Stimulated activated CD8-positive, alpha-beta memory T cell treated with anti-CD3 and anti-CD28 coated beads, Interleukin-7, amount 100 ng/mL, for 1 hour (primary cell): ENCODE measurements at places on chromosomes 5 and 9.

DNA sequence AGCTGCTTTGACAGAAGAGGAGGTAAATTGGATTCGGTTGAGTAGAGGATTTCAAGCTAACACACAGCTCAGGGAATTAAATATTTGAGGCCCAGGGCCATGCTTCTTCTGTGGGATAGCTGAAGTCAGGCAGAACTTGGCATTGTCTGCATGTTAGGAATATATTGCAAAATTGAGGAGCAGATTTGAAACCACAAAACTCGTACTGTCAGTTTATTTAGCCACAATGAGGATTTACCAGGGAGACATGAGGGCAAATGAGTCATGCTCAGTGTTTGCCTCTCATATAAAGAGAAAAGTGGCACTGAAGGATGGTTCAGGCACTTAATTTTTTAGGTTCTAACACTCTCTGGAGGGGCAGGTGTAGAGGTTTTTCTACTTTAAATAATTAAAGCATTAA, 83.0 kb upstream of the PRLR start:
- DNase-seq: no peak

DNA sequence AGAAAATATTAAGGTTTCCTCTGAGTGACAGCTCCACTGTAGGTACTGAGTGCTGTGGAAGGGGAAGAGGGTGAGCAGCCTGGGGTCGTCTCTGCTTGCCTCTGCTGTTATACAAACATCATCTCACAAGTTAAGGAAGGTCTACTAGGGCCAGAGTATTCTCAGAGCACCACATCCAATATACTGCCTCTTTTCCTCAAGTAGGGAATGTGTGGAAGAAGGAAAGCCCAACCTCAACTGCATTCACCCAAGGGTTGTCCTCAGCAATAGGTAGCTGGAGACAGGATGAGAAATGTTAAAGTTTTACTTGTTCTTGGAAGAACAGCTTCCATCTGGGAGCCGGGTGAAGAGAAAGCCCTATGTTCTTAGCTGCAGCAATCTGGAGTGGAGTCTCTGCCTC, 1062.3 kb upstream of the CDH10 start:
- DNase-seq: no peak

GRCh38 chr5:174317256-174317894, 271.9 kb downstream of the NSG2 start:
- DNase-seq: no peak

- no peak for DNase-seq
Measured at GRCh38 chr9:94818178-94818541, 91.7 kb downstream of the AOPEP start.

DNA sequence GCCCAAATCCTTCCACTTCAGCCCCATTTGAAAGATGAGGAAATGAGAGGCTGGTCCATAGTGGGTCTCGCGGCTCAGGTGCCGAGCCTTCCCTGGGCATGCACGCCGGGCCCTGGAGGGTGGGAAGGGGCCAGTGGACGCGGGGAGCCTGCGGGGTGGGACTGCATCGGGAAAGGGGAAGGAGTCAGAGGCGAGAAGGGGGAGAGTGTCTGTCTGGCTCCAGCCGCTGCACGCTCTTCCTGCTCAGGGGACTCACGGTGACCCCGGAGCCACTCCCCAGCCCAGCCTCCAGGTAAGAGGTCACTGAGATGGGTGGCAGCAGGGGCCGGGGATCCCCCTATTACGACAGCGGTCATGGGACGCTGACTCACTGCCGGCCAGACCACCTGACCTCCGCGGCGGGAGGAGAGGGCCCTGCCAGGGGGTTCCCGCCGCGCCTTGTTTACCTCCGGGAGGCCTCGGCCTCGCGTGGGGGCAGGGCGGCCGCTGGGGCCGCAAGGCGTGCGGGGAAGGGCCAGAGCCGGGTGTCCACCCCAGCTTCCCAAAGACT, 1.9 kb upstream of the SQSTM1 start:
- peak; percentile 82 for DNase-seq

- DNase-seq: no peak
Measured at GRCh38 chr5:1118231-1118698, 6.4 kb upstream of the SLC12A7 start.

DNA sequence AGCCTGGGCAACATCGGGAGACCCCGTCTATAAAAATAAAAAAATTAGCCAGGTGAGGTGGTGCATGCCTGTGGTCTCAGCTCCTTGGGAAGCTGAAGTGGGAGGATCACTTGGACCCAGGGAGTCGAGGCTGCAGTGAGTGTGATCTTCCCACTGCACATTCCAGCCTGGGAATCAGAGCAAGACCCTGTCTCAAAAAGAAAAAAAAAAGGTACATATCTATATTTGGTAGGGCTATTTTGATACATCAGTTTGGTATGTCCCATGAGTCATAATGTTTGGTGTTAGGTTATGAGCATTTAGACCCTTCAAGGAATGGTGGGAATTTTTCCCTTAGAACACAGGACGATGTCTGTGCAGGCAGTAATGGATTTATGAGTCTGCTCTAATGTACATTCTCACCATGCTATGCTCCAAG, 55.3 kb upstream of the POU4F3 start:
- DNase-seq: no peak

DNA sequence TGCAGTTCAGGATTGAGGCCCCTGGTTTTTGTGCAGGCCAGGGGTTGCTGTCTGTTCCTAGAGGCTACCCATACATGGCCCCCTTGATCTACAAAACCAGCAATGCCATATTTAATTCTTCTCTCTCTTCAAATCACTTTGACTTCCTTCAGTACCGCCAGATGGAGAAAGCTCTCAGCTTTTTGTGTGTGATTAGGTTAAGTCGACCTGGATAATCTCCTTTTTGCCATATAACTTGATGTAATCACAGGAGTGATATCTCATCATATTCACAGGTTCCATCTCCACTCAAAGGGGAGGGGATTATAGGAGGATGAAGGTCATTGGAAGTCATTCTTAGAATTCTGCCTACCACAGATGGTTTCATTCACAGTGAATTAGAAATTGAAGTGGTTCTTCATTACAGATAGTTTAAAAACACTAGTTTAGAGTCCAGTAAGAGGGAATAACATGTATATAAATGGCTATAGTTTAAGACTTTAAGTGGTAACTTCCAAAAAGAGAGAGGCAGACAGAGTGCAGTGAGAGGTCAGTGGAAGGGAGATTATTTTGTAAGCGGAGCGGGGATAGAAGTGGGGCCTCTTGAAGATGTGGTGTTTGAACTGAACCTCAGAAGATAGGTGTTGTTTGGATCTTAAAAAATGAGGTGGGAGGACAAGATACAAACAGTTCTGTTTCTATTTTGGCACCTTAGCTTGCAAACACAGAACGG, 85.9 kb downstream of the GALNT10 start:
- no peak for DNase-seq

GRCh38 chr5:141590127-141590526, 28.7 kb downstream of the DIAPH1 start:
- no peak for DNase-seq

DNA sequence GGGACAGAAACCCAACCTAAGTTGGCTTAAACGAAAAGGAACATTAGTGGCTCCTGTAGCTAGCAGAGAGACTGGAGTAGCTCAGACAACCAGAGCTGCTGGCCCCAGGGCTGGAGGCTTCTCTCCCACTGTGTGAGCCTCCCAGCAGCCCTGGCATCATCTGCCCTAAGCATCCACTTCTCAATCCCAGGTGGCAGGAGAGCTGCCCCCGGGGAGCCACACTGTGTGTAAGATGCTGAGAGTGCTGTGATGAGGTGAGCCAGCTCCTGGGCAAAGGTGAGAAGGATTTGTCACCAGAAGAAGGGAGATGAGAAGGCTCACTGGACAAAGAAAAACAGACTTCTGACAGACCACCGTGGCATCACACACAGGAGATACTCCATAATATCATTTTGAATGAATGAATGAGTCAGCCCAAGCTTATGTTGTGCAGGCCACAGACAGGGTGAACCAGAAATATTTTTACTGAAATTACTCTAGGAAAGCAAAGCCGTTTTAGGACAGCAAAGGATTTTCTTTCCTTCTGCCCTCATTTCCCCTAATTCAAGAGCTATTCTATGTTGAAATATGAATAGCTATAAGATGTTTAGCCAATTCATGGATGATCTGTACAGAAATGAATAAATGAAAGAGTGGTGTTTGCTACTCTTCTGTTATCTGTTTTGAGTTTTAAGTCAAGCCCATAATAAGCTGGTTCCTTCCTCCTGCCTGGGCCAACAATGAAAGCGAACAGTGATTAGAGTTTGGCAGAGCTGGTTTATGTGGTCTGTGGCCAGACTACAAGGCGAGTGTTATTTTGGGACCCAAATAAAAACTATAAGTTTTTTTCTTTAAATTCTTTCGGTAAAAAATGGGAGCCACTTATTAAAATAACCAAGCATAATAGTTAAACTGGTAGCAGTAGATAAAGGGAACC, 57.4 kb upstream of the ECM2 start:
- no peak for DNase-seq

GRCh38 chr5:91379246-91379913, 3.7 kb downstream of the ARRDC3 start:
- DNase-seq: no peak

DNA sequence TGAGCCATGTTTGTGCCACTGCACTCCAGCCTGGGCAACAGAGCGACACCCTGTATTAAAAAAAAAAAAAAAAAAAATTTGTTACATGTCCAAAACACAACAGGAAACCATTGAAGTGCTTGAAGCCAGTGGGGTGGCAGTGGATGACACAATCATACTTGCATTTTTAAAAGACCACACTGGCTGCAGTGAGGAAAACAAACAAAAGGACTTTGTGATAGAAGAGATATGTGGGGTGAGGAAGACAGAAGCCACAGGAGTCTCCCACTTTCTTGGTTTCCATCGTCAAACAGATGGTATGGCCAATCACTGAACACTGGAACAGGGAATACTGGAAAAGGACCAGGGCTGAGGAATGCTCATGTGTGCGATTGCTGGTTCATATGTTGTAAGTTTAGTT, 20.9 kb upstream of the COMMD10 start:
- no peak for DNase-seq

DNA sequence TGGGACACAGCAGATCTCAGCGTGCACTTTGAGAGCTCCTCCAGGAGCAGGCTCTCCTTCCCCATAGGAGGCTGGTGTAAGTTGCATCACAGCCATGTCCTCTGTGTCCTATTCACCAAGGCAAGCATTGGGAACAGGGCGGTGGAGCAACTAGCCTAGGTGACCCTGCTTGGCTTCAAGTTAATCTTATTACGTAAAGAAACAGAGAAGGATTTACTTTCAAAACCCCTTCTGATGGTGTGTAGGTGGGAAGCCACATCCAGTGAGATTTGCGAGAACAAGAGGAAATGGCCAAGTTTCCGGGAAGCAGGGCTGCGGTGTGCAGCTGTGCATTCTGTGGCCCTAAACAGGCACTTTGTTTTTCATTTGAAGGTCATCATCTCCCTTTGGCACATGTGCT, 80.2 kb downstream of the TRIO start:
- no peak for DNase-seq

DNA sequence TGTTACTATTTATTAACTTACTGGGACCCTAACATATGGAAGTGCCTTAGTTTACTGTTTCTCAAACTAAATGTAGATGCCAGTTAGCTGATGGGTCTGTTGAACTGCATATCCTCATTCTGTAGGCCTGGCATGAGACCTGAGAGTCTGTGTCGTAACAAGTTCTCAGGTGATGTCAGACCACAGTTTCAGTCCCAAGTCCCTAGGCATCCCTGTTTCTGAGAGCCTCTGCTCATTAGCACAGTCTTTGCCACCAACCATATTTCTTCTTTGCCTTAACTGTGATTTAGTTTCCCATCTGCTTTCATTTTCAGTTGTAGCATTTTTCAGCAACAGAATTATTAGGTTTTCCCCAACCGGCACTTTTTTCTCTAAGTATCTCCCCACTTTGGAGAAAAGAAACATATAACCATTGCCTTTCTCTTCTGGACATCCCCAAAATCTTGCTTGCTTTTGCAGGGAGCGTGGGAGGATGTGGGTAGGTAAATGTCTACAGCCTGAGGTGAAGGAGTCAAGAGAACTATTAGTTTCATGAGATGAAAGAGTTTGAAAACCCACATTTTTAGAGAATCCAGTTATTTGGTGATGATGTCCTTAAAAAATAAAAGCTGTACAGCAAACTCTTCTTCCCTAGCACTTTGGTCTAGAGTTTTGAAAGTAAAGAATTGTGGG, 74.6 kb downstream of the NUDT12 start:
- DNase-seq: no peak

- no peak for DNase-seq
Measured at GRCh38 chr5:143790457-143791112, 21.4 kb upstream of the HMHB1 start.

DNA sequence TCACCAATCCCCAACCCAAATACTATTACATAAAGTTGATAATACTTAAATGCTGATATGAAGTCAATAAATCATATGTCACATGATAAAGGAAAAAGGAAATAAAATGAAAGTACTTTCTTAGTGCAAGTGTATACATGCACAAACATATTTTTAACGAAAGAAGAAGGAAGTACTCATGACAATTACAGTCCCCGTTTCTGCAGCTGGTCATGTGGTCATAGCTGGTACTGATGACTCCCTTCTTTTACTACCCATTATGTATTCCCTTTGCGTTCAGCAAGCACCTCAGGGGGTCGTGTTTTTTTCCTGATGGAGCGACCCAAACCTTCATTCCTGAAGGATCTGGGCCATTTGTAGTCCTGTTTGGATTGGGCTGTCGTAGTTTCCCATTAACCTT, 27.3 kb downstream of the CENPP start:
- DNase-seq: no peak

GRCh38 chr5:72313141-72313540, 6.9 kb downstream of the MRPS27 start:
- DNase-seq: no peak

- DNase-seq: no peak
Measured at GRCh38 chr9:88995200-88995577, 3.9 kb downstream of the S1PR3 start.

DNA sequence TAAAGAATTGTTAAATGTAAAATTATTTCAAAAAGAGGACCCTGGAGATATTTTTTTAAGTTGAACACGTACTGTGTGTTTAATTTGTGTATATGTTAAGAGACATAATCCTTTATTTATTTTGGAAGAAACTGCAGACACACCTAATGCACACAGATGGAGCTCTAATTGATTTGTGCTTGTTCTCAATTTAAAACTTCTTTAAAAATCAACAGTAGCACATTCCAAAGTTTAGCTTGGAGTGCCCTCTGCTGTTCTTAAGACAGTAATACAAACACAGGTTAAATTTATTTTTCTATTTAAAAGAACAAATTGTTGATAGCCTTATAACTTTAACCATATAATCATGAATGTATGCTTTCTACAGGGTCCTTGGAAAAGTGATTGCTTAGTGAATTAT, 277.6 kb upstream of the ADAMTS16 start:
- DNase-seq: no peak

- DNase-seq: no peak
Measured at GRCh38 chr5:77832166-77832770, 56.1 kb upstream of the TBCA start.

DNA sequence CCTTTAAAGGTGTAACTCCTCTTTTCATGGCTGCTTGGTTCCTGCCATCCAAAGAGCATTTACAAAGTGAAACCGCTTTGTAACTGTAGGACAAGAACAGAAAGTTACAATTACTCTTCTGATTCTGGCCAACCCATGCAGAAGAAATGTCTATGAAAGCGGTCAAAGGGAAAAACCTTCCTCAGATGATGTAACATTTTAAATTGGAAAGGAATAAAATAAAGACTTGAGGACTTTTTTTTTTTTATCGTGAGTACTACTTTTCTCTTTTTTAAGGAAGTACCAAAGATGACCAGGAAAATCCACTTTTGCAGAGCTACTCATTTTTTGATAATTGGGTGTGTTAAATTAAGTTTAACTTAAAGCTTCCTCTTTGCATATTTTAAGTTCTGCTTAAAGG, 13.0 kb upstream of the C9orf72 start:
- DNase-seq: no peak
